Calu3 (cell line): ENCODE measurements at places on chromosomes 3 and 15. TPM values are rescaled to one million over a fixed set of nuclear protein-coding genes. Genes with fewer than 3 reads are reported as not detected.

- no peak overlapping the region for H3K4me3 ChIP-seq
- H3K4me1 ChIP-seq, result peaks cover 14% of the 10 kb centered on the region
- no peaks in the 10 kb centered on the region for H3K27me3 ChIP-seq
- H3K36me3 ChIP-seq, result no peaks in the 10 kb centered on the region
- DNase-seq, result no peak
Measured at GRCh38 chr15:36911322-36911944, 188.9 kb downstream of the MEIS2 start.

DNA sequence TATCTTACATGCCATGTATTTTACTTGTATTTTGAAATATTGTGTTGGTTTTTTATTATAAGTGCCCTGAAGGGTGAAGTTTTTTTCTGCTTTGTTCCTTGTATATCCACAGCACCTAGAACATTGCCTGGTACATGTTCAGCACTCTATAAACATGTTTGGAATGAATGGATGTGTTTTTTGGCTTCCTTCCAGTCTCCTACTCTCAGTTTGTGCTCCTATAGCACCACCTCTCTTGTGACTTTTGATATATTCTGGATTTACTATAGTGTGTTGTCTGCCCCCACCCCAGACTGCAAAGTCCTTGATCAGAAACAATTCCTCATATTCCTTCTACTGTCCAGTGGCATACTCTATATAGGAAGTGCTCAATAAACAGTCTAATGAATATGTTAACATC lies 60.6 kb downstream of the PLCL2 start:
- DNase-seq, result no peak
- H3K4me3 ChIP-seq, result no peak overlapping the region
- no peak overlapping the region for H3K27ac ChIP-seq
- H3K4me1 ChIP-seq, result peaks cover 7% of the 10 kb centered on the region

GRCh38 chr15:67397139-67397538 lies 123.8 kb upstream of the C15orf61 start:
- DNase-seq, result no peak
- no peaks in the 10 kb centered on the region for H3K4me1 ChIP-seq
- H3K27ac ChIP-seq, result no peak overlapping the region
- H3K36me3 ChIP-seq, result no peaks in the 10 kb centered on the region

Gene SLC9C1
- not detected in 2 replicates for total RNA-seq

Gene PRTG
- total RNA-seq, result 6.6 and 12.0 TPM in 2 replicates
